ENCODE measurements at places on chromosomes 3 and 15.

- DNase-seq, result no peak
Measured at GRCh38 chr3:151182349-151183079, 20.5 kb downstream of the GPR171 start.

GRCh38 chr3:44415421-44415820 is 62.0 kb downstream of the ZNF445 start:
- DNase-seq, result no peak

GRCh38 chr3:109224333-109224732 is 87.8 kb downstream of the C3orf85 start:
- DNase-seq, result no peak

DNA sequence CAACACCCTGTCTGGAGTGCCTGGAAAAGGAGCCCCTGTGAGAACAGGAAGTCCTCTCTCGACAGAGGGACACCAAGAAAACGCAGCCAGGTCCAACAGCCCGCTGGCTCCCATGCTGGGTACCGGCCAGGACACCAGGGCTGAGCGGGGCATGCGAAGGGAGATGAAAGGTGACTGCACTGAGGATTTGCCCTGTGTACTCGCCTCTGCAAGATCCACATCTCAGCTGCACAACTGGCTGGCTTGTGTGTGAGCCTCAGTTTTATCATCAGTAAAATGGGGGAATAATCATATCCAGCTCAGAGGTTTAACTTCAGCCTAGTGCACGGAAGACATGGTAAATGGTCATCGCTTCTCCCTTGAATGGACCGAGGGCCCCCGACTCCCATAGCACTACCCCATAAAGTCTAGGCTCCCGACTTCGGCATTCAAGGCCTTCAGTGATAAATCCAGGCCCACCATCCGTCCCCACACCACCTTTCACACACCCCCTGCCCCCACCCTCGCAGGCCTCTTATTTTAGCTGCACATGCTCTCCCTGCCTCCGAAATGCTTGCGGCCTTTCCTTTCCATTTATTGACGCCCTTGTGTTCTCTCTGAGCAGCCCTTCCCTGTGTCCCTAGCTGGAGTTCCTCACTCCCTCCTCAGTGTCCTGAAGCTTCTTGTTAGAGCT is 15.8 kb downstream of the ISG20 start:
- DNase-seq, result peak; percentile 3
